CD4-positive, alpha-beta memory T cell (primary cell): ENCODE measurements at places on chromosomes 16 and 17.
A peak's percentile ranks its signal among the peaks of the same experiment; 100 is the strongest.

DNA sequence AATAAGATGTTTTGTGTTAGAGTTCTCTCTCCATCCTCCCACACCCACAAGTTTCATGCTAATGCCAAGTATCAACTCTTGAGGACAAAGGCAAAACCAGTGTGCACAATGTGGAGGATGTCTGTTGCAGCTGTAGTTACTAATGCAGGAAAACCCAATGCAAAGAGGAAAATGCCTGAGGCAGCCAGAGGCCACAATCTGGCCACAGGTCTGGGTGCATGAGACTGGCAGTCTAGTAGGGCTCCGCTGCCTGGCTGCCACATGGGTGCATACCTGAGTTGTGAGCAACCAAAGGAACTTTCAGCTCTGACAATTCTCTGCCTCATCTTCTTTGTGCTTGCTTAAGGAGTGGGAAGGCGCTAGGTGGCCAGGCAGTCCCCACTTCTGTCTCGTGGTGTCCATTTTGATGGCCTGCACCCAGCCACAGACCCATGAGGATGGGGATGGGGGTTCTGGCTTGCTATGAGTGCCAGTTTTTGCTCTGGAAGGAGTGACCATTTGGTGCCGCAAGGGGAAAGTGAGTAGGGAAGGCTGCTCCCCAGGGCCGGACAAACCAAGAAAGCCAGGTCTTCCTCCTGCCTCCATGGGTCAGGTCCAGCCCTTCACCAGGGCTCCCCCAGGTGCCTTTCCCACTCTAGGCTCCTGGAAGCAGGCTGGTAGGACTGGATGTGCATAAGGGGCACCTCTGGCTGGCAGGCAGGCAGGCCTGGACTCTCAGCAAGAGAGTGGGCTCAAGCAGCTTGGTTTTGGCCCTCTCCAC, 4.2 kb upstream of the GFOD2 start:
- DNase-seq, result no peak

- DNase-seq, result peak; percentile 28
Measured at GRCh38 chr17:33779234-33779591, 475.9 kb upstream of the CCL2 start.

GRCh38 chr17:38405654-38406053, 22.6 kb upstream of the ARHGAP23 start:
- DNase-seq, result no peak

DNA sequence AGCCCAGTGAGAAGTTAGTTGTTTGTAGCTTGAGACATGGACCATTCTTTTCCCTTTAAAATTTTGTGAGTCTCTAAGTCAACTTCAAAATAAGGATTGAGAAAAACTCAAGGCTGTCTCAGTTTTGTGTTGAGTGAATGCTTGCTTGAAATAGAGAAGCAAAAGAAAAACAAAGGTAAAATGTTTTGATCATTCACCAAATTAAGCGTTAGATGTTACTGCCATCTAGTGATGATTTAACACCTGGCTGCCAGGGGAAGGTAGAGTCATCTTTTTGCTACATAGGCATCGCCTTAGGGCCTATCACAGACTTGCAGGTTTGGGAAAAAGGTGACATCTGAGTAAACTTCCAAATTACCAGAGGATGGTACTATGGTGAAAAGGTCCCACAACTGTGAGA, 74.4 kb downstream of the PCTP start:
- DNase-seq, result no peak

- no peak for DNase-seq
Measured at GRCh38 chr17:44769647-44770084, 10.9 kb downstream of the ADAM11 start.

GRCh38 chr16:84358601-84359295, 9.6 kb upstream of the ATP2C2 start:
- DNase-seq, result no peak

DNA sequence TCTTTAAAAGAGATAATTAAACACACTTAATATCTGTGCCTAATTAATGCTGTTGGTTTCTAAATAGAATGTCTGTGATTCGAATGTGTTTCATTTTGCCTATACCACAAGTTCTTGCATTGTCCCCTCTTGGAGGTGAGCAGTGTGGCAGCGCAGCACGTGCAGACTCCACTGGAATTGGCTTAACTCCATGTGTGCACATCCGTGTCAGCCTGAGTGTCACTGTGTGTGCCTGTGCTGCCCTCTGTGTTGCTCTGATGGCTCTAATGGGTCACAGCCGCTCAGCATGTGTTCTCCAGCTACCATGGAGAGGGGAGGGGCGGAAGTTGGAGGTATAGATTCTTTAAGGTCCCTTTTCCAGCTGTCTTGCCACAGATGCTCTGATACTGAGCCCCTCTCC, 226.6 kb downstream of the SPECC1 start:
- DNase-seq, result no peak

DNA sequence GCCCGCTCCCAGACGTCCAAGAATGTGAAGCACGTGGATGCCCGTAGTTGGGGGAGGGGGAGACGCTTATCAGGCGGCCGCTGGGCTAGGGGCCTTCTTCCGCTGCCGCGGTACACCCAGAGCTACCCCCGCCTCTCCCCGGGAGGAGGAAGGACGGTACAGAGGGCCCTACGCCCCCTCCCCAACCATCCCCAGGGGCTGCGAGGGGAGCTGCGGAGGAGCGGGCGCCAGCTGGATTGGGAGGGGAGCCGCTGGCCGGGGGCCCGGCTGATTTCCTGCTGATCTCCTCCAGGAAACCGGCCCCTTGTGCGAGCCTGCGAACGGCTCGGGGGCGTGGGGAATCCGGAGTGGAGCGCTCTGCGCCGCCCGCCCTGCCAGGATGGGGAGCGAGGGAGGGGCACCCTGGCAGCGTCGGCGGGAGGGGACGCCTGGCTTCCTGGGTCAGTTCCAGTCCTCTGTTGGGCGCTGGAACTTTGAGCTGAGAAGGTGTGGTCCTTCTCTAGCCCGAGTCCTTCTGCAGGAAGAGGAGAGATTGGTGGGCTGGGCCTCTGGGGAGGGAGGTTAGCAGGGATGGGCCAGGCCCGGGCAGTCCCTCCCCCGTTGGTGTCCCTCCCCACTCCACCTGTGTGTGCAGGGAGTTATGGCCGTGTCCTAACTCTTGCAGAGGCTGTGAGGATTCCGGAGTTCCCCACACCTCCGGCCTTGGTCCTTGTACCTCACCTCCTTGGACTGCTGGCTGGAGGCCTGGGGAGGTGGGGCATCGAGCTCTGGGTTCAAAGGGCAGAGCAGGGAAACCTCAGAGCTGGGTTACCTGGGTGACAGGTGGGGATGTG, 19.2 kb downstream of the GJD3 start:
- DNase-seq, result peak; percentile 37

DNA sequence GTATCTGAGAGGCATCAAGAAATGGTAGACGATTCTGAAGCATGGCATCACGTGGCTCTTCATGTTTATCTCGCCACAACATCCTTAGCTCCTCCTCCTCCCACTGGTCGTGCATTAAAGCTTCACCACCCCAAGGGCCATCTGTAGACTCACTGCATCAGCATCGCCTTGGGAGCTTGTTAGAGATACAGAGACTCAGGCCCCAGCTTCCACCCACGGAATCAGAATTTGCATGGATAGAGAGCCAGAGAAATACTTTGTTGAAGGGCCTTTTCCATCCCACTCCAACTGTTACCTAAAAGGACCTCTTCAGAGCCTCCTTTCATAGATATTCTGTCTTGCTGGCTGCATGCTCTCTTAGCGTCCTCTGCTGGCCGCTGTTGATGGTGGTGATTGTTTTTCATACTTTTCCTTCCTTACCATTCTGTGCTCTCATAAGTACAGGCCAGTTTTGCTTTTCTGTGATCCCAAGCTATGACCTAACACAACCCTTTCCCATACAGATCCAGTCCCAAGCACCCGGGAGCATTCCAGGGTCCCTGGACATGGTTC, 1049.4 kb upstream of the EEF2KMT start:
- DNase-seq, result no peak

GRCh38 chr17:77212081-77212832, 71.5 kb downstream of the SEC14L1 start:
- no peak for DNase-seq

DNA sequence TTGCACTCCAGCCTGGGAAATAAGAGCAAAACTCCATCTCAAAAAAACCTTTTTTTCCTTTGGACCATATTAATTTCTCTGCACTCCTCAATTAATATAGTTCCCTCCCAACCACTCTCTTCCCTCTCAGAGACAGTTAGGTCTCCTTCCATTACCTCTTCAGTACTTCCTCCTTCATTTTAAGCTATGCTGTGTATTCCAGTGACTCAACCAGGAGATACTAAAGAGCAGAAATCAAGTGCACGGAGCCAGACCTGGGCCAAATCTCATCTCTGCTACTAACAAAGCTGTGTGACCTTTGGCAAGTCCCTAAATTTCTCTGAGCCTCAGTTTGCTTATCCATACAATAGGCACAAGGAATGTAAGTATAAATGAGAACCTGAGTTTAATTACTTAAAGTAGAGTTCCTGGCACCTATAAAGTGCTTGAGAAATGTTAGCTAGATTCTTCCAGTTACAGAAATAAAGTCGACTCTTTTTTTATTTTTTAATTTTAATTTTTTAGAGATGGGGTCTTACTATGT, 8.5 kb downstream of the PECAM1 start:
- no peak for DNase-seq
